ENCODE measurements at places on chromosomes 4 and X.

GRCh38 chr4:85928775-85929591 is 430.9 kb downstream of the MAPK10 start:
- DNase-seq, result peak; percentile 74

GRCh38 chr4:106329041-106329618 is 12.8 kb downstream of the AIMP1 start:
- peak; percentile 45 for DNase-seq

GRCh38 chrX:139222511-139223200 is 307.9 kb upstream of the F9 start:
- no peak for DNase-seq

DNA sequence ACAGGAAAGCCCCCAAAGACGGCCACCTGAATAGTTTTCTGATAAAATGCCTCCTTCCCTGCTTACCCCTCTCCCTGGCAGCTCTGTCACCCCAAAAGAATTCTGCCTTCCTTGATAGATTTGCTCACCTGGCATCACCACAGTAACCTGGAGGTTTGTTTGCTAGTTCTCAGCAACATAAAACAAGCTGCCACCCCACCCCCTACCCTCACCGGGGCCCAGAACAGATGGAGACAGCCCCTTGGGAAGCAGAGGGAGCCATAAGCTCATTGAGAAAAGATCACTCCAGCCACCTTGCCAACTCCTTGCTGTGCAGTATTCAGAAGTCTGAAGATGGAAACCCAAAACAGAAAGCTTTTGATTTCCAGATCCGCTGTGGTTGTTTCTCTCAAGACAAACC is 108.6 kb downstream of the DHX15 start:
- no peak for DNase-seq

- no peak for DNase-seq
These were observed 10.2 kb downstream of the CD40LG start for GRCh38 chrX:136658151-136658550.

- no peak for DNase-seq
These were observed 247.9 kb upstream of the POF1B start for GRCh38 chrX:85627363-85627762.

- peak; percentile 71 for DNase-seq
These were observed 802 bp downstream of the BMP2K start for GRCh38 chr4:78776729-78777575.

DNA sequence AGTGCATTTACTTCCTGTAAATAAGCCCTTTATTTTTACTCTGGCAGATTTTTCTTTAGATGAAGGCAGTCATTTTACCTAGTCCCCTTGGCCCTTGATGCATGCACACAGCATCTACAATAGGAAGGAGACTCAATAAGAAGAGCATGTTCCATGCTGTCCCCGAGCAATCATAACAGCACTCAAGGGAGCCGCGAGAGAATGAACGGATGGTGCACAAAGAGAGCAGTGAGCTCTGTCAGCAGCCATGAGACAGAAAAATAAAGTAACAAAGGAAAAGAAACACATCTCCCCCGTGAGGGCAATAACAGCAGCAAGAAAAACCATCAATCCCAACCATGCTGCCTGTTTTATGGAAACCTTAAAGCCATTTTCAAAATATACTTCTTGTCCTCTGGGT is 11.9 kb downstream of the SMIM31 start:
- DNase-seq, result no peak

DNA sequence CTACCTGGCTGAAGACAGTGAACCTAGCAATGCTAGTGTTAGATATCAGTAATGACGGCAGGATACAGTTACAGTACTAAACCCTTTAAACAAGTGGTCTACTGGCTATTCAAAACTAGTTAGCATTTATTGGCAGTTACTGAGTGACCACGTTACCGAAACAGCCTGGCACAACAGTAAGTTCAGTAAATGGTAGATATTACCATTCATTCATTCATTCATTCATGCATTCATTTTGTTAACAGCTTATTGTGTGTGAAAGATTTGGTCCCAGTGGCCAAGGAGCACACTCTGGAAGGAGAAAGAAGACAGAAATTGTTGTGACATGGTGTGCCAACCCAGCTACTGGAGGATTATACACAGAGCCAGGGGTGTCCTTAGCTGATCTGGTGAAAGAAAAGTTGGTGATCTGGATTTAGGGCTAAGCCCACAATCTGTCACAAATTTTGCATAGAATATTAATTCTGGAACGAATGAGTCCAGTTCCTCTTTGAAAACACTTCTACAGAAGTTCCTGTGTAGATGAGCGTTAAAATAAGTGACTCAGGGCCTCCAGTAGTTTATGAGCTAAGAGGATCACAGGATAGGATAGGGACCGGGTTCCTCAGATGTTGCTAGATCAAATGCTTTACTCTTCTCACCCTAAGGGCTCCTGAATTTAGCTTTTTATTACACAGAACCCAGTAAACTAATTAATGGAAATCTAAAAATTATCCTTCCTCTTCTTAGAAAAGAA is 179.1 kb downstream of the CBR4 start:
- peak; percentile 45 for DNase-seq

DNA sequence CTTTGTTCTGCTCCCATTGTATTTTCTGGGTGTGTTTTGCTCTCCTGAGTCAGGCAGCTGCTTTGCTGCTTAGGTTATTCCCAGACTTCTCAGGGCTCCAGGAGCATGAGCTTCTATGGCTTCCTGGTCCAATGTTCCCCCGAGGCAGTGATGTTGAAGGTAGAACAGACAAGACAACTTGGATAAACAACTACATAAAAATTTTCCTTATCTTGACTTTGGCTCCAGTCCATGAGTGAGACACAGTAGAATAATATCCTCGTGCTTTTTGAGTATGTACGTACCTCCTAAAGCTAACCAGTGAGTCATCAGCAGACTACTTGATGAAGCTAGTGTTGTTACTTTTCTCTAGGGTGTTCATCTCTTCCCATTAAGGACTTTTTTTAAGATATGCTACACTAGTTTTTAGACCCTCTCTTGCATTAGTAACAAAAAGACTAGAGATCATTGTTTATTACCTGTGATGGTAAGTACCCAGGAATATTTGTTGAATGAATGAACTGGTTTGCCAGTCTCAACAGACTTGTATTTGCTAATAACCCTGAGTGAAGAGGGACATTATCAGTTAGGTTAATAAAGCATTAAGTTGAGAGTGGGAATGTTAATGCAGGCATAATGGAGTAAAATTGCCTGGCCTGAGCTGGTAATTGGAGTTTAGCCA is 131.9 kb downstream of the FHIP1A start:
- DNase-seq, result peak; percentile 97

- no peak for DNase-seq
These were observed 144.1 kb upstream of the NOCT start for GRCh38 chr4:138871555-138871875.

- peak; percentile 48 for DNase-seq
These were observed 31.8 kb downstream of the ANXA10 start for GRCh38 chr4:168124008-168124641.

DNA sequence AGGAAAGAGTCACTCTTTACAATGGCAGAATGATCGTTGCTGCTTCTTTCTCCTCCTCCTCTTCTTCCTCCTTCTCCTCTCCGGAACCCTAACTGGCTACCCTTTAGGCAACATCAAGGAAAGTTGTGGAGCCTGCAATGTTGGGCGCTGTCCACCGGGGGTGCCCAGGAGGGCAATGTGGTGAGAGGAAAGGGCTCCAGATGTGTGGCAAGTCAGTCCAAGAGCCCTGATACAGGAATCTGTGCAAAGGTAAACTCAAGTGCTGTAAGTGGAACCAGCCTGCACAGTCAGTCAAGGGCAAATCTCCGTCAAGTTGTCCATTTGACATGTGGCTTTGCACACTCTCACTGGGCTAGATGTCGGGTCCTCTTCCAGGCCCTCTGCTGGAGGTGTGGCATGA is 2.8 kb downstream of the RTL5 start:
- DNase-seq, result peak; percentile 34

DNA sequence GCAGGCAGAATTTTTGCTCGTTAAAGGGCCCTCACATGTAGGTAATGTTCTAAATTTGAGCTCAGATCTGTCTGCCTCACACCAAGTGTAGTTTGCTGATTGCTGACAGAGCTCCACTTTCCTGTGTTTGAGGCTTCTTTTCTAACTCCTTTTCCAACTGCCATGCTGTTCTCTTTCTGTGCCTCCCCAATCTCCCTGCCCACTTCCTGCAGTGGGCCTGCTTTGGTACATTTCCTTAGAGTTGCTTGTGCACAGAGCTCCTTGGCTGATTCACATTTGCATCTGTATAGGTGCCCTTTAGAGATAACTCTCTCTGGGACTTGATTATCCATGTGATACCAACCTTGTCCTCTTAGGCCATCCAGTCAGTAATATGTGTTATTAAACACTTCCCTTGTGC is 4.5 kb downstream of the MED28 start:
- DNase-seq, result no peak

DNA sequence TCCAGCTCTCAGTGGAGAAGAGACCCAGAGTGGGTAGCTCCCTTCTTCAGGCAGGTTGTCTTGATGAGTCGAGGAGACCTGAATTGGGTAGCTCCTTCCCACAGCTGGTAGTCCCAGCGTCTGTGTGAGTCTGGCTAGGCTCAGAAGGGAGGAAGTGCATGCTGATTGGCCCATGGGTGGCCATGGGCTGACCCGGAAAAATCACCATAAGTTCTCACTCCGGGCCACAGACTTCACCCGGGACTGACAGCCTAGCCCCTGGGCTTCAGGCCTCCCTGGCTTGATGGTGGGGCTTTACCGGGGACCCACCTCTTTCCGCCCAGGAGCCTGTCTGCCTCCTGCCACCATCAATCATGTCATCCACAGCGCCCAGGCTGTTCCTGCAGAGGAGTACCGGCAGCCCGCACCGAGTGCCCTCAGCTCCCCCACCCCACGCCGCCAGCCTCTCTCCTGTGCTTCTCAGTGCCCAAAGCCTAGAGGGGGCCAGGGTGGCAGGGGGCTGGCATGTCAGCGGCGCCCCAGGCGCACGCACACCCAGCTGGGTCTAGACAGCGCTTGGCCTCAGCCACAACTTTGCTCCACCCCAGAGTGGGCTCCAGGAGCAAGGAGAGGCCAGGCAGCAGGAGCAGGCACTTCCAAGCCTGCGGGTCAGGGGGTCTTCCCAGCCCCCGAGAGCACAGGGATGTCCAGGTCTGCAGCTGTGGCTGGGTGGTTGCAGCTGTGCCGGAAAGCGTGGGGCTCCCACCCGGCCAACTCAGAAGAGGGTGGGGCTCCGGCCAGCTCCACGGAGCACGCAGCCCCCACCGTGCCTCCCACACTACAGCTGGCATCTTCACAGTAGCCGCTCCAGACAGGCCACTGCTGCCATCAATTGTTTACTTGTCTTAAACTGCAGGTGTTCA is 16.1 kb upstream of the SAT1 start:
- DNase-seq, result no peak

DNA sequence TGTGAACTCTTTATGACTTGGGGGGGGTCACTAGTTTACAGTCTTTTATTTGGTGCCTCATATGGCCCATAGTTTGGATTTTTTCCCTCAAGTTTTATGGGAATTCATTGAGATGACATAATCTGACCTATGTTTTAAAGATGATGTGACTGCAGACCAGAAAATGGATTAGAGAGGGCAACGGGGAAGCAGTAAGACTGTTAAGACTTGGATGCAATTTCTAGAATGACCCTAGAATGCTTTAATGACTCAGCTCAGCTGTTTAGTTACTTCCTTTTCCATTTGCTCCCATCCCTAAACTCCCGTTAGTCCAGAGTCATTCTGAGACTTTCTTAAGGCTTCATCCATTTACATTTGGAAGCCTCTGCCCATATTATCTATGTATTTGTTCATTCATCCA is 59.9 kb upstream of the PDGFRA start:
- DNase-seq, result peak; percentile 58

- peak; percentile 21 for DNase-seq
These were observed 5.5 kb downstream of the SCD5 start for GRCh38 chr4:82792912-82793649.

- DNase-seq, result peak; percentile 36
These were observed 126.7 kb upstream of the AMOT start for GRCh38 chrX:112967341-112967740.

- no peak for DNase-seq
These were observed 2535.3 kb downstream of the PCDH7 start for GRCh38 chr4:33255507-33255906.

DNA sequence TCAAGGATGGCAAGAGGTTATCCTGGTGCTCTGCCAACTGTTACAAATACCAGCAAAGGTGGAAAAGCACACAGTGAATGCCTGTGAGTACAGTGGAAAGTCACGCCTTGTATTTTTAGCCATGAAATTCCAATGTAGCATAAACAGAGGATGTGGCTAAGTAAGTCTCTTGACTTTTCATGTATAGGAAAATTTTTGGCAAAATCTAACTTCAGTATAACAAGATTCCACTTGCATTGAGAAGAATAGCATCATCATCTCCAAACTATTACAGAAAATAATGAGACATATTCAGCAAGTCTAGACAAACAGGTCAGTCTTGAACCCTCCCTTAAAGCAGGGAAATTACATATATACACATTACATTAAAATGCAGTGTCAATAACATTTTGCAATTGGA is 7.9 kb downstream of the SLC10A6 start:
- no peak for DNase-seq

- no peak for DNase-seq
These were observed 7.1 kb downstream of the RASL11B start for GRCh38 chr4:52869196-52869595.

GRCh38 chr4:136687596-136687995 is 844.7 kb downstream of the PCDH18 start:
- no peak for DNase-seq

DNA sequence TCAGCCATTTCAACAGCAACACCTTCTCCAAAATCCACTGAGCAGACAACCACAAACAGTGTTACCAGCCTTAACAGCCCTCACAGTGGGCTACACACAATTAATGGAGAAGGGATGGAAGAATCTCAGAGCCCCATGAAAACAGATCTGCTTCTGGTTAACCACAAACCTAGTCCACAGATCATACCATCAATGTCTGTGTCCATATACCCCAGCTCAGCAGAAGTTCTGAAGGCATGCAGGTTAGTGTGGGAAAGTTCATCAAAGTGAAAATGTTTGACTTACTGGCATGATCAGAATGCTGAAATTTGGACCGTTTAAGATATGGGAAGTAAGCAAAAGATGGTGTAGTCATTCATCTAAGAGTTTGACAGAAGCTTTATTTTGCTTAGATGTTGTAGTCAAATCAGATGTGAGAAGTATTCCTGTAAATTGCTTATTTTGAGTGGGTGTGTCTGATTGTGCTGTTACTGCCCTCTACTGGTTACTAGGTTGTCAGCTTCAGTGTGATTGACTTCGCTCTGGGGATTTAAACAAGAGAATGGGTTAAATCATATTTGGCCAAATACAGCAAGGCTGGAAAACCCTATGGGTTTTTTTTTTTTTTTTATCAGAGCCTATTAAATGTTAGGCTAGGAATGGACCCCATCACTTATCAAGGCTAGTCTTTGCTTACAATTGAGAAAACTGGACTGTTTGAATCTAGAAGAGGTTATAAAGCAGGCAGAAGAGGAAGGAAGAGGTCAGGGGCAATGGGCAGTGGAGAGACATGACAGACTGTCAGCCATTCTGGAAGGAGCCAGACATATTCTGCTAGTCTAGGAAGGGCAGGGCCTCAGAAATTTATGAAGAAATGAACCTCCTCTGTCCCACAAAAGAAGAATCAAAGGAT is 130.3 kb downstream of the DIPK2B start:
- peak; percentile 52 for DNase-seq

GRCh38 chr4:133096972-133097371 is 52.1 kb upstream of the PCDH10 start:
- no peak for DNase-seq

GRCh38 chr4:83011689-83012199 is 1.1 kb upstream of the LIN54 start:
- no peak for DNase-seq
